GM18507 (cell line): ENCODE measurements at places on chromosomes 2 and 18.

- no peak for DNase-seq
Observed at GRCh38 chr2:209348433-209348832, 75.4 kb upstream of the MAP2 start.

GRCh38 chr2:108625186-108625827 is 91.0 kb downstream of the LIMS1 start:
- DNase-seq = no peak

- DNase-seq = no peak
Observed at GRCh38 chr18:57651914-57652313, 30.3 kb upstream of the NARS1 start.

GRCh38 chr2:201127152-201127511 is 11.2 kb downstream of the CFLAR start:
- no peak for DNase-seq

GRCh38 chr2:40208463-40208862 is 243.4 kb downstream of the SLC8A1 start:
- DNase-seq = no peak

- DNase-seq = no peak
Observed at GRCh38 chr18:70672581-70672980, 383.7 kb downstream of the SOCS6 start.

- DNase-seq = no peak
Observed at GRCh38 chr18:23209796-23210195, 74.5 kb downstream of the CABLES1 start.

GRCh38 chr2:72147303-72147971 is at the start of gene CYP26B1:
TSS of gene CYP26B1 (minus strand) at chr2:72147862. CDS start at chr2:72147834, 28 bp downstream.
- no peak for DNase-seq

DNA sequence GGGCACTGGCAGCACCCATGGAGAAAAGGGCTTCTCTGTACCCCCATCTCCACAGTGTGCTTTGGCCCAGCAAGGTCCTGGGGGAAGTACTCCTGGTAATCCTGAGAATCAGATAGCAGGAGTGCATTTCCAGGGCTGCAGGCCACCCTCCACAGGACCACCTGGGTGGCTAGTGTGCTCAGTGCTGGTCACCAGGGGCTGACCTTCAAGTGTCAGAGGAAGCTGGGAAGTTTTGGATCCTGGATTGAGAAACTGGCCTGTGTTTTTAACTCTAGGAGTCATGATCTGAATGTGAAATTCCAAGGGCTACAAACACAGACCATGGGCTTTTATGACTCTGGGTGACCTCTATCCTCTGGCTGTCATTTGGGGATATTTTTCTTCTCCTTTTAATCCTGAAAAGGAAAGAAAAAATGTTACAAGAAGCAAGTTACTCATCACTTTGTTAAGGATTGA is 9.3 kb downstream of the RHOB start:
- DNase-seq = no peak

DNA sequence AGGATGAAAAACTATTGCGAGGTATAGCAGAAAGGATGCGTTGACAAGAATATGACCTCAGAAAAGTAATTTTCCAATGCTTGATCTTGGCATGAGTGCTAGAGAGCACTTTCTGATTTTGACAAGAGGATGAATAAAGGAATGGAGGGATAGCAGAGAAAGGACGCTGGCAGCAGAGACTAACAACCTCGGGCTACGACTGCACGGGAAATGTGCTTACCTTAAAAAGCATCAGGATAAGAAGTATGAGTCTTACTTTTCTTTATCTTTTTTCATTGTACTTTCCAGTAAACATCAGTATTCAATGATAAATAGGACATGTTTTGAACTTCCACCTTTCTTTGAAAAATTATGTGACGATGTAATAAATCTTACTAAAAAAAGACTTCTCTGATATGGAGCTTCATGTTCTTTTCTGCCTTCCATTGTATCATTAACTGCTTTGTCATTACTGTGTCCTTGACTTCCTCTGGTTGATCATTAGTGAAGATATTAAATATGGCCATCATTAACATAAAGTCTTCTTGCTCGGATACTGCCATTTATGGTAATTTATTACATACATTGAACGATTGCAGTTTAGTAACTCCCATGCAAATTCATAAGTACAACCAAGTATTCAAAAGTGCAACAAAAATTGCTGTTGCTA is 265.6 kb downstream of the DSEL start:
- DNase-seq = no peak

DNA sequence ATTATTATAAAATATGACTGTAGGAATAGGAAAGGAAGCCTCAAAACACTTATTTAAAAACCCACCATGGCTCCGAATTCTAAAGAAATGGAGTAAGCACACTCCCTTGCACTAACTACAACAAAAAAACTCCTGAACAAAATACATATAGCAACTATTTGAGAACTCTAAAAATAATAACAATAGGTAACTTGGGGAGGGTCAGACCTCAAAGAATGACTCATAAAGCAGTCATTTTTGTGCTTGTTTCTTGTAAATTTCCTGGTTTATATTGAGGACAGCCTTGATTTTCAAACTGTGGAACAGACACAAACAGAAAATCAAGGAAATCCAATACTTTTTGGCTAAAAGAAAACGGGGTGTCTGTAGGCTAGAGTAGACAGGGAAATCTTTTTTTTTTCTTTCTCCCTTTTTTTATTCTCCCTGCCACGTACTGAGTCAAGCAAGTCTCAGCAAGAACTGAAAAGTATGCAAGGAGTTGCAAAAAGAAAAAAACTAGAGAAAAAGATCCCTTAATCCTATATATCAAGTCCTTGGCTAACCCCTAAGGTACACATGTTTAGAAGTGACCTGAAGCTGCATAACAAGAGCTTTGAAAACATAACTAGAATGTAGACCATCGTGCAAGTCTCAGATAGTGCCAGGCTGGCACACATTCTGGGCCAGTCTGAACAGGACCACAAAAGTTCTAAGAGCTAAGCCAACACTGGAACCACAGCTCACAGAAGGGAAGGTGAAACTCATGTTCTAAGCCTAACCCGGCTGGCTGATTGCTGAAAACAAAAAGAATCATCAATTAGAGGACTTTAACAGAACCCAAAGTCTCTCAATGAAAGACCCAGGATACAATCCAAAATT is 403.1 kb upstream of the LYPD1 start:
- no peak for DNase-seq

DNA sequence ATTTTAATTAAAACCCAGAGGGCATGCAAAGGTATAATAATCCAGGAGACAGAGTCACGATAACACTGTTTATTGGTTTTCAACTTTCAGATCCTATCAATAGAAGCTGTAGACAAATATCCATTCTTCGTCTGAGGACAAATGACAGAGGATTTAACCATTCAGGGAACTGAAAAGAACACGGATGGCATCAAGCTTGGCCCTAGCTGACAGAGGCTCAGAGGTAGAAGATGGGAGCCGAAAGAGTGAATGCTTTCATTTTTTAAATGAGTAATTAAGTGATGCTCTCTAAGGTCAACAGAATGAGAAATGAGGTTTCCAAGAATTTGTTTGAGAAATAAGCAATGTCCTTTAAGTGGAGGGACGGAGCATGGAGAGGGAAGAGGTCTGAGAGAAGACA is 62.1 kb downstream of the BCL2 start:
- DNase-seq = no peak

DNA sequence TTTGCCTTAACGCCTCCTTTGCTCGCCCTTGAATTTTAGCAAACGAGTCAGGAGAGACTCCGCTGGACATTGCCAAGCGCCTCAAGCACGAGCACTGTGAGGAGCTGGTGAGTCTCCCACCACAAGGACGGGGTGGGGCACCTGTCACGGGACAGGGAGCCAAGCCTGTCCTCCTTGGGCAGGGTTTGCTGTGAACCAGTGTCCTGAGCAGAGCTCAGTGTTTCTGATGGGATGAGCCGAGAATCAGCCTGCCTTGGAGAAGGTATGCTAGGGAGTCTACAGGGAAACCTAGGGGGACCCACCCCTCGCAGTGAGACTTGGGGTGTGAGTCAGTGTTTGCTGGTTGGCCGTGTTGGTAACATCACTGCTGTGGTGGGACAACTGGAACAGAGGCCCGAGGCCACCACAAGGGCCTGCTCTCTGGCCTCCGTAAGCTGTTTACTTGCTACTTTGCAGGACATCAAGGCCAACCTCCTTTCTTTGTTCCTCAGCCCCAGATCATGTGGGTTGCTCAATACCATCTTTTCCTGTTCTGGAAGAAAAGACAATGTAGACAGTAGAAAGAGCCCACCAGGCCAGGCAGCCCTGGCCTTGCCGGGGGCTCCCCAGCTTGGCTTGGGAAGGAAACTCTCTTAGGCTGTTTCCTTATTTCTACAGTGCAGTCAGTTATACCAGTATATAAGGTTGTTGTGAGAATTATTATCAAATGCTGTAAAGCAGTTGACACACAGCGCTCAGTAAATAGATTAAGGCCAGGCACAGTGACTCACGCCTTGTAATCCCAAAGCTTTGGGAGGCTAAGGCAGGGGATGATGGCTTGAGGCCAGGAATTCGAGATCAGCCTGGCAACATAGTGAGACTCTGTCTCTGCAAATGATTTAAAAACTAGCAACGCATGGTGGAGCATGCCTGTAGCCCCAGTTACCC is 42.4 kb downstream of the ITGB1BP1 start:
- DNase-seq = no peak

DNA sequence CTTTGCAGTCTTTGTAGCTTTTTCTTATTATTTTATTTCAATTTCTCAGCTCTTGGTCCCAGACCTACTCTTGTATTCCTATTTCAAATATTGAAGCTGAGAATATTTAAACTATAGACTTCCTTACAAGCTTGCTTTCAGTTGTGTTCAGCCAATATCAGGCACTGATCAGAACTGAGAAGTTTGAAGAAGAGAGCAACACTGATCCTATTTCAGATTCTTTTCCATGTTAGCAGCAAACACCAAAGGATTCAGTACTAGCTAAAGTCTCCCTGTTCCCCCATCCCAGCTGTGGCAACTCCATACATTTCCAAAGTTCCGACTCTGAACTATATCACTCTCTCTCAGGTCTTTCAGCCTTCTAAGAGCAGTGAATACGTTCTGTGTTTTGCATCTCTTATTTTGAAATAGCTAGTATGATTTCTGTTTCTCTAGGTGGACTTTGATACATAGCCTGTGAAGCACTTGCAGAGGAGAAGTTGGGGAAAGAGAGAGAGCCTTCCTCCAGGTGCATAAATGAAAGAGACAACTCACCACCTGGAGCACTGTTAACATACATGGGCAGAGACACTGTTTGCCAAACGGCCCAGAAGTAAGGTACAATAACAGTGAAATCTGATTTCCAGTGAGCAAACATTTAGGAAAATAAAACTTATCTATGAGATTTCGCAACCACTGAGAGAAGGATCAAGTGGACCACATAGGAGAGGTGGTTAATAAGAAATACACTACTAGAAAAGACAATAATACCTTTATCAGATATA is 135.0 kb upstream of the ZNF804A start:
- no peak for DNase-seq

DNA sequence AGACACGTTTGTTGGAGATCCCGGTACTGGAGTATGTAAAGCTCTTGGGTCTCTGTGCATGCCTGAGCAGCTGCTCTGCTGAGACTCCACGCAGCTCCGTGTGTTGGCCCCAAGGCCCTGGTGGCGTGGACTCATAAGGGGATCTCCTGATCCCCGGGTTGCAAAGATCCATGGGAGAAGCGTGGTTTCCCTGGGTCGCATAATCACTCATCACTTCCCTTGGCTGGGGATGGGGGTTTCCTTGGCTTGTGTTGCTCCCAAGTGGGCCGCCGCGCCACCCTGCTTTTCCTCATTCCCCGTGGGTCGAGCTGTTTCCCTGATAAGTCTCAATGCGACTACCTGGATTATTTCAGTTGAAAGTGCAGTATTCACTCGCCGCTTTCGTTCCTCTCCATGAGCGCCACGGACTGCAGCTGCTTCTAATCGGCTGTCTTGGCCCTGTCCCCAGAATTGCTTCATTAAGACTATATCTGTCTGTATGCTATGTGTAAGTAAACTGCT is 76.0 kb downstream of the EPC2 start:
- DNase-seq = no peak

DNA sequence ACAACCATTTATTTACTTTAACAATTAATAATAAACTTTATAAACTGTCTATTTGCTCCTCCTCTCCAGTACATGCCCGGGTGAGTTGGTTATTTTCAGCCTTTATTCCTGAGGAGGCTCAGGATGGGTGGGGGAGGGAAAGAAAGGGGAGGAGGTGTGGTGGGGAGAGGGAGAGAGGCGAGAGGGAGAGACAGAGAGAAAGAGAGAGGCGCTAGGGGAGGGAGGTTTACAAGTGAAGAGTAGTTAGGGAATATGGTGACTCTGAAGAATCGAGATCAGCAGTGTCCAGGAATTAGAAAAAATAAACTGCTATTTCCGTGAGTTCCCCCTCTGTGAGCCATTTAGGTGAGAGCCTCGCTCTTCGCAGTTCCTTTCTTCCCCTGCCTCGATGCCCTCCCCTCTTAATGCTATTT is 138.9 kb downstream of the MEIS1 start:
- no peak for DNase-seq

GRCh38 chr2:191927991-191928390 is 81.1 kb upstream of the CAVIN2 start:
- DNase-seq = no peak

GRCh38 chr2:171741189-171741588 is 53.9 kb downstream of the DYNC1I2 start:
- DNase-seq = no peak

DNA sequence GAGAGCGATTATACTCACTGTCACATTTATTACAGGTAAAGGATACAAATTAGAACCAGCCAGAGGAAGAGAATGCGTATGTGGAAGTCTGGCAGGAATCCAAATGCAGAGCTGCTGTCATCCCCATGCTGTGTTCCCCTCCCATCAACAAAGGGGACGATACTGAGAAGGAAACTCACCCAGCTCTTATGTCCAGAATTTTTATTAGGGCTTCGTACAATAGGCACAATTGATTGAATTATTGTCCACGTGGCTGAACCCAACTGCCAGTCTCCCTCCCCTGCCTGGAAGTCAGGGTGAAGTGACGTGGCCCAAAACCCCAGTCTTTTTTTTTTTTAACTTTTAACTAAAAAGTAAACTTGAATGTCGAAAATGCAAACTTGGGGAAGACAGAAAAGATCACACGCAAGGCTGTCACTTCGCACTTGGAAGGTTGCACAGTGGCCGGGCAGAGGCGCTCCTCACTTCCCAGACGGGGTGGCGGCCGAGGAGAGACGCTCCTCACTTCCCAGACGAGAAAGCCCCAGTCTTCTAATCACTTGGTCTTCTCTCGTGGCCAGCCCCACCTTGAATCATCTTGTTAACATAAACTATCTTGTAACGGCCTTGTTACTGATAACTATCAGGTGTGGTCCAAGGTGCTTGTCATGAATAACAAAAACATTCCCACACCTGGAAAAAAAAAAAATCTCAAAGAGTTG is 40.0 kb upstream of the ITSN2 start:
- DNase-seq = no peak

DNA sequence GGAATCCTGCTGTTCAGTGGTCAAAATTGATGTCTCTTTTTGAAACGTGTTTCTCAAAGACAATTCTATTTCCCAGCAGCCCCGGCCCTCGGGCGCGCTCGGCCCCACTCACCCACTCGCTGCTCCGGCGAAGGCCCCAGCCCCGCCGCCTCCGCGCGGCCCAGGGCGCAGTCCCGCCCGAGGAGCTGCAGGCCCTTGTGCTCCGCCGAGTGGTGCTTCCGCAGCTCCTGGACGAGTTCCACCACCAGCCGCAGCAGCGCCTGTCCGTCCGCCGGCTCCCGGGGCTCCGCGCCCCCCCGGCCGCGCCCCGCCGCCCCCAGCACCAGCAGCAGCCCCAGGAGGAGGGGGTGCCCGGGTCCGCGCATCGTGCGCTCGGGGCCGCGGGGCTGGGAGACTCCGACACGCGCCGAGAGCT is 413 bp downstream of the ALKAL2 start:
- DNase-seq = no peak
